Hematopoietic multipotent progenitor cell treated with erythropoietin and hydrocortisone succinate and interleukin-3 and kit ligand, for 4 days (in vitro differentiated cells): ENCODE measurements at places on chromosomes 16 and 17.

GRCh38 chr16:11624636-11625607, 38.2 kb upstream of the LITAF start:
- peak; percentile 71 for DNase-seq

DNA sequence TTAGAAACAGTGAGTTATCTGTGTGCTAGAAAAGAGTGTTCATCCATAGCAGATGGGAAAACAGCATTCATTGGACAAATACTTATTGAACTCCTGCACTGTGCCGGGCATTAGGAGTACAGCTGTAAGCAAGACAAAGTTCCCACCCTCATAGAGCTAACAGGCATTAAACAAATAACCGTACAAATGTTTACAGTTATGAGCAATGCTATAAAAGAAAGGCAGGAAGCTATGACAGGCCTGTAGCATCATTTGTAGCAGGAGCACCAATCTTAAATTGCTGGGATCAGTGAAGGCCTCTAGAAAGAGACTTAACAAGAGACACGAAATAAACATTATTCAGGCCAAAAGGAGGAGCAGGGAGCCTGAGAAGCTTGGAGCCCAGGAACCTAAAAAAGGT, 15.6 kb downstream of the SDR42E1 start:
- no peak for DNase-seq

DNA sequence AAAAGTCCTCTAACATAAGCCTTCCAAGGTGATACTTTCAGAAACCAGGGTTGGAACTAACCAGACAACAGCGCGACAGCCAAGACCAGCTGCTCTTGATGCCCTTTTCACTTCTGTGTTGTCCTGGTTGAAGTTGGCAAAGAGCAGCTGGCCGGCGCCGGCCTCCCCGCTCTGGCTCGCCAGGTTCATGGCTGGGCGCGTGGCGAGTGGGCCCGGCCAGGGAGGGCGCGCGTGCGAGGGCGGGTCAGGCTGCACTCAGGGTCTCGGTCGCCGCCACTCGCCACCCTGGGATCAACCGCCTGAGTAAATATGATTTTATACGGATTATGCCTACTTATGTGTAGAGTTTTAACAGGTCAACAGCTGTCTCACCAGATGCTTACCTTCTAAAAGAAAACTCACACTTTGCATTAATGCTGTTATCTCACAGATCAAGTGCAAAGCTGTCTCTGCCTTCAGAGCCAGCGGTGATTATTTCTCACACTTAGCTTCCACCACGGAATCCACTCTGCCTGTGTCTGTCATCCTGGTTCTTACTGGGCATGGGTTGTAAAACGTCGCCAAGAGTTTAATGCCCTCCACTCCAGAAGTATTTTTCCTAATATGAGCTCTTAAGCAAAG, 13.5 kb downstream of the KCTD2 start:
- no peak for DNase-seq

- DNase-seq: no peak
These were observed 20.5 kb downstream of the ZNF385C start for GRCh38 chr17:42077755-42078154.

DNA sequence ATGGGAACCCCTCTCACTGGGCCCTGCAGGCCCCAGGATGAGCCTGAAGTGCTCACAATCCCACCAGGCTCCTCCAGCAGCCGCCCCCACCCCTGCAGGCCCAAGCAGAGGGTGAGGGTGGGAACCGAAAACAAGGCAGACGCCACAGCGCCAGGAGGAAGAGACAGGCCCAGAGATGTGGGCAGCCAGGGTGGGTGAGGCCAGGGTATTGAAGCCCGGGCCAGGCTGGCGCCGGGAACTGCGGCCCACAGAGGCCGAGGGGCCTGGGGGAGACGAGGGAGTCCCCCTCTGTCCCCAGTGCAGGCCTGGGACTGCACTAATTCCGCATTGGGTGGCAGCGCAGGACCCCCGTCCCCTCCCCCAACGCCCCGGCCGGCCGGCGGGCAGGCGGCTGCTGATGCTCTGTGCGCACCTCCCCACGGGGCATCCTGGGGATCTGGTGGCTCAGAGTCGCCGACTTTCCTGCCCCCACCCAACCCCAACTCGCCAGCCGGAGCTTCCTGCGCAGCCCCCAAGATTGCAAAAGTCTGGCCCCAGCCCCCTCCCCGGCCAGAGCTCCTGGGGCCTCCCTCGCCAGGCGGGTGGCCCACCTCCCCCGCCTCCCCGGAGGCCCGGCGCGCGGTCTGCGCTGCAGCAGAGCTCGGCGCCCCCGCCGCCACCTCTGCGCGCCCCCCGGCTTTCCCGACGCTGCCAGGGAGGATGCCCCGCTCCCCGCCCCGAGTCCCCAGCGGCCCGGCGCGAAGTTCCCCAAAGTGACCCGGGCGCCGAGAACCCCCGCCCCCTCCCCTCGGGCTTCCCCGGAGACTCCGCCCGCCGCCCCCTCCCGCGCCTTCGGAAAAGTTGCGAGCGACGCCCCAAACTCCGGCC, 107.8 kb downstream of the ENGASE start:
- DNase-seq: no peak

DNA sequence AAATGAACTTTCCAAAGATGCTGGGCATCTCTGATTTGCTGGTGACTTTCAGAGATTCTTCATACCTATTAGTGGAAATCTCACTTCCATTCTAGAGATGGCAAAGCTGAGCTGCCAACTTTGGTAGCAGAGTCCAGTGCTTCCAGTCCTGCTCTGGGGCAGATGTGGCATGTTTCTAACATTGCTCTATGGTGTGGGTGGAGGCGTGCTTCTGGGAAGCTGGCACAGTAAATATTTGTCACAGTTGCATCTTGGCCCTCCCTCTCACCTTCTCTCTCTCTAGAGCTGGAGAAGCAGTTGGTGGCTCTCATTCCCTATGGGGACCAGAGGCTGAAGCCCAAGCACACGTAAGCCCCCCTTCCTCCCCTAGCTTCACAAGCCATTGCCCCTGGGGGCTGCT, 1.9 kb downstream of the TMEM106A start:
- no peak for DNase-seq

GRCh38 chr16:1715220-1715619, 9.2 kb downstream of the MAPK8IP3 start:
- no peak for DNase-seq

DNA sequence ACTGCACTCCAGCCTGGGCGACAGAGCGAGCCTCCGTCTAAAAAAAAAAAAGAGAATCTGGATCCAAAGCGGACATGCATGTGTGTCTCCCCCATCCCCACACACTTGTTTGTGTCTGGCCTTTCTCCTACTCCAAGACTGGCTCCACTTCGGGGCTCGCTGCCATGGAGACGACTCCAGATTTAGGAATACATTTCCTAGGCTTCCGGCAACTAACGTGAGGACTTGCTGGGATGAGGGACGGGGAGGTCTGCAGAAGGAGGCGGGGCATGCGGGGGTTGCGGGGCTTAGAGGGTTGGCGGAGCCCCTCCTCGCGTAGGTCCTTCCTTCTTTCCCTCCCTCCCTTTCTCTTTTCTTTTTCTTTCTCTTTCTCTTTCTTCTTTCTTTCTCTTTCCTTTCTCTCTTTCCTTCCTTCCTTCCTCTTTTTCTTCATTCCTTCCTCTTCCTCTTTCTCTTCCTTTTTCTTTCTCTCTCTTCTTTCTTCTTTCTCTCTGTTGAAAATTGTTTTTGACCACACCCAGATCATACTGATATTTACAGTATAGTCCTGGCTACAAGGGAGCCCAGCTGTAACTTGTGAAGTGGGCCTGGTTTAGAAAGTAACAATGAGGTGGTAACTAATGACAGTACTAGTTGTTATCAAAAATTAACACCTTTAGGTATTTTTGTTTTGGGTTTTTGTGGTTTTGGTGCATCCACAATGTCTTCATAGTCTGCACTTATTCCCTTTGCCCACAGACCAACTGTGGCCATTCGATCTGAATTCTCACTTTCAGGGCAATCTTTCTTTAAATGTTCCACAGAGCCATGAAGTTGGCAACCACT, 25.2 kb downstream of the MIS12 start:
- peak; percentile 70 for DNase-seq

DNA sequence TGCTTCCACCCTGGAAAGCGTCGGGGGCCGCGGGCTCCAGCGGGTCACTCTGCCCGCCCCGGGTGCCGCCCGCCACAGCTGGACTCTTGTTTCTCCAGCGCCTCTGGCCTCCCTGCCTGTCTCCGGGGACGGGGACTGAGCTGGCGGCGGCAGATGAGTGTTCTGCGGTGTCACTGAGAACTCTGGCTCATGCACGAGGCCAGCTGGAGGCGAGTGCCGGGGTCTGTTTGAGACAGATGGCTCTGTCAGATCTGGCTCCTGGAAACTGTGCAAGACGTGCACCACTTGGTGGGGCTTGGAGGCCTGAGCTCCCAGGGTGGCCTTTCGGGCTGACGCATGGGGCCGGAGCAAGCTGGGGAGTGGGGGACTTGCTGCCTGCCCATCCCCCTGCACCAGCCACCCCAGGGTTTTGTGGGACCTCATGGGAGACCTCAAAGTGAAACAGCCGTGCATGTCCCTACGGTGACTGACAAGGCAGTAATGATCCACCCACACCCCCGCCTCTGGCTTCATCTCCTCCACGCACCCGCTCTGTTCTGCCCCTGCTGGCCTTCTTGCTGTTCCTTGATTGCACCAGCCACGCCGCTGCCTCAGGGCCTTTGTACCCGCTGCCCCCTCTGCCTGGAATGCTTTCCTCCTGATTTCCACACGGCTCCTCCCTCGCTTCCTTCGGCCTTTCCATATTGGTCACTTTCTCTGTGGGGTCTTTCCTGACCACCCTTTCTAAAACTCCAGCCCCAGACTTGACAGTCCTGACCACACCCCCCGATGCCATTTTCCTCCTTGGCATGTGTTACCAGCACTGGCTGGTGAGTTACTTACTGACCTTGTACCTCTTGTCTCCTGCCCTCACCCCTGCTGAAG, 174.9 kb upstream of the CIBAR2 start:
- DNase-seq: no peak

DNA sequence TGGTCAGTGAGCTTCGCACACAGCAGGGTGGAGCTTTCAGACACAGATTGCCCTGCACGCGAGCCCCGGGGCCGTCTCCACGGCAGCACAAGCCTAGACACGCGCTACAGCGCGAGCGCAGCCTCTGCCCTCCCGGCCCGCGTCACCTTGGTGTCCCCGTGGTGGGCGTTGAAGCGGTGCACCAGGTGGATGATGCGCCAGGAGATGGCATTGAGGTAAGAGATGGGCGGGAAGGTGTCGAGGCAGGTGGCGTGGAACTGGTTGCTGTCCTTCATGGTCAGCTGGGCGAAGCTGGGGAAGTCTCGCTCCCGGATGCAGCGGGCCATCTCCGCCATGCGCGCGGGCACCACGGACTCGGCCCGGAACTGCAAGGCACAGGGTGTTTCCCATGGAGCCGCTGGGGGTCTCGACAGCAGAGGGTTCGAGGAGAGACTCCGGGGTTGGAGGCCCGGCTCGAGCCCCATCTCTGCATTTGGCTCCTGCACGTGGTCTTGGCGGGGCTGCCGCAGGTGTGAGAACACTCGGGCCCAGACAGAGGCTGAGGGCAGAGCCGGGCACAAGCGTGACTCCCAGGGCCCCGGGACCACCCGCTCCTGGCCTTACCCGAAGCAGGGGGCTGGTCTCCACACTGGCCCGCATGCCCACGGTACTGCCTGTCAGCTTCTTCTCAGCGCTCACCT, 4.3 kb upstream of the CYBA start:
- no peak for DNase-seq

DNA sequence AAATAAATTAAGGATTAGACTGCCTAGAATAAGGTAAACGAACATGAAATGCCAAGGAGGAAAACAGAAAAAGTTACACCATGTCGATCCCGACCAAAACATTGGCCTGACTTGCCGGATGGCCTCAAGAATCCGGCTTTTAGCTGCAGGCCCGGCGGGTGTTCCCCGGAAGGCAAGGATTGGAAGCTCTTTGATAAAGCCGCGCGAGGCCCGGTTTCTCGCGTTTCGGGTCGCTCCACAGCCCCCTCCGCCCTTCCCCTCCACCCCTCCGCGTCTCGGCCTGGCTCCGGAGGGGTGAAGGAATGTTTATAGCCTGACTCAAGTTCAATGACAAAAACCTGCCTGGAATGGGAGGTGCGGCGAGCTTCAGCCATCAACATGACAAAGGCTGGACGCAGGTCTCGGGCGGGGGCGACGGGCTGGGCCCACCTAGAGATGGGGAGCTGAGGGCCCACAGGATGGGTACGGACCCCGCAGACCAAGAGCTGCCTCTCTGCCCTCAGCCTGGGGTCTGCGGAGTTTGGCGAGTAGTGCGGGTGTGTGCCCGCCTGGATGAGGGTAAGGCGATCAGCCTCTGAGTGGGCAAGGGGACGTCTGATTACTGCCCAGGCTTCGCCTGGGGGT, 2.6 kb downstream of the PRAC1 start:
- DNase-seq: no peak

GRCh38 chr17:68910789-68911431, 44.3 kb downstream of the ABCA8 start:
- no peak for DNase-seq

DNA sequence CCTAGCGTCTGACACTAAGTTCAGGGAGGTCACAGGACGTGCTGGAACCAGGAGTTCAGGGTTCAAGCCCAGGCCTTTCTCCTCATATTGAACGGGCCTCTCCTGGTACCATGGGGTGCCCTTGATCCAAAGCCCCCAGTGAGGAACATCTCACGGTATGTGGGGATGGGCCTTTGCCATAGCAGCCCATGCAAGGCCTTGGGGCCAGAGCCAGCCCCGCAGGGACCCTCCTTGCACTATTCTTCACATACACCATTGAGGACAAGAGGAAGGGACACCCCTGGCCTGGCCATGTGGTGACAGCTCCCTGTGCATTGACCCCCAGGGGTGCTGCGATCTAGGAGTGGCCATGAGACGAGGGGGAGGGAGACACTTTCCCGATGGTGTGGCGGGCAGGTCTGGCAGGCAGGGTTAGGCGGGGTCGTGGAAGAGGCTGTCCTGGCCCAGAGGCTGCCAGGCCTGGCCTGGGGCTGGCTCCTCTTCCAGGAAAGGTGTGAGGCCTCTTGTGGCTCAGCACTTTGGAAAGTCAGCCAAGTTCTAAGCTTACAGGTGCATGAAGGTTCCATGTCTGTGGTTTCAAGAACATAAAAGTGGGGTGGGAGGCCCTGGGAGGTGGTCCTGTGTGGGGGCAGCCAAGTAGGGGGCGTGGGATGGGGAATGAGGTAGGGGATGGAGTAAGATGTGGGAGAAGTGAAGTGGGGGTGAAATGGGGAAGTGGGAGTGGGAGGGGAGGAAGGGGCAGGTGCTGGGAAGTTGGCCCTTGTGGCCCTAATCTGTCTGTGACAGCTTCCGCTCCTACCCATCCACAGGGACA, 88.7 kb upstream of the CBX4 start:
- no peak for DNase-seq

DNA sequence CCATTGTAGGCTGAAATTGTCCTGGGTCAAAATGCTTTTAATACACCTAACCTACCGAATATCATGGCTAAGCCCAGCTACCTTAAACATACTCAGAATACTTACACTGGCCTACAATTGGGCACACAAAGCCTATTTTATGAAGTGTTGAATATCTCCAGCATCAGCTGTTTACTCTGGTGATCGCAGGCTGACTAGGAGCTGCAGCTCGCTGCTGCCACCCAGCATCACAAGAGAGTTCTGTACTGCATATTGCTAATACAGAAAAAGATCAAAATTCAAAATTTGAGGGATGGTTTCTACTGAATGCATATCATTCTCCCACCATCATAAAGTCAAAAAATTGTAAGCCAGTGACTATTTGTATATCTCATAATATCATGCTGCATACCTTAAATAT, 55.3 kb downstream of the ULK2 start:
- DNase-seq: peak; percentile 41
